ENCODE measurements at places on chromosomes 13 and 19. TPM values are rescaled to one million over a fixed set of nuclear protein-coding genes. Genes with fewer than 3 reads are reported as not detected.

Gene ZNF154
- total RNA-seq: 0.07 TPM

Gene VSIG10L
- total RNA-seq: 7.7 TPM

Gene DMAC2
- 51.5 TPM for total RNA-seq

Gene WTIP
- 0.53 TPM for total RNA-seq

Gene FFAR1
- total RNA-seq: not detected

Gene USHBP1
- 0.16 TPM for total RNA-seq

Gene NKG7
- 0.47 TPM for total RNA-seq

Gene PGLYRP2
- total RNA-seq: not detected

Gene FCGBP
- 1.5 TPM for total RNA-seq

Gene ZNF112
- total RNA-seq: 0.40 TPM

Gene NUP58
- total RNA-seq: 43.9 TPM

Gene TMEM150B
- total RNA-seq: 1.4 TPM

Gene KLK15
- not detected for total RNA-seq

Gene PTPRH
- 25.5 TPM for total RNA-seq

Gene MAP2K2
- 150 TPM for total RNA-seq

Gene CACNG7
- not detected for total RNA-seq

Gene RASAL3
- total RNA-seq: 0.87 TPM

Gene PGLYRP1
- total RNA-seq: not detected

All from K562 (cell line).